H54 (cell line): ENCODE measurements at places on chromosomes 1 and 21.

GRCh38 chr21:27070861-27071670 is 104.2 kb upstream of the ADAMTS5 start:
- DNase-seq, result no peak

- DNase-seq, result no peak
Observed at GRCh38 chr21:41426676-41427404, 801 bp downstream of the MX1 start.

DNA sequence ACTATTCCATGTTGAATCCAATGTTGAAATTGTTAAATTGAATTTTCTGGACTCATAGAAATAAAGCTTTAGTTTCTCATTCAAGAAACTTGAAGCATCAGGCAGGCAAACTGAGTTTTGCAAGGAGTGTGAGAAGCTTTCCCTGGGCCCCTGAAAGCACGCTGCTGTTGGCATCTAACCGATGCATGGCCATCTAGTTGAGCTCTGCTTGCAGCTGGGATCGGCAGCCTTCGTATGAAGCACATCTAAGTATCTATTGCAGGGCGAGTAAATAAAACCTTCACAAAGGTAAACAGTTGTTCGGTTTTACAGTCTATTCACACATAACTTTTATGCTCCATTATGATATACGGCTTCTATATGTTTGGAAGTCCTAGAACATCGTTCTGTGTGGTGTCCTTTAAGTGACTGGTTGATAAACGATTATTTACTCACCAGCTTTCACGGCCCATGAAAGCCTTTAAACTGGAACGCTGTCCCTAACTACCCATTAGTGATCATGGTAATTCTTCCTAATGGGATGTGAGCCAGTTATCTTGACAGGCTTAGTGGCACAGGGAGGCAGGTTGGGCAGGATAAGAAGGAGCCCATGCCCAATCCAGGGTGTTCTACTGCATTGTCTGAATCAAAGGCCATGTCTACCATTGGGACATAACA is 71.7 kb downstream of the SEC16B start:
- DNase-seq, result no peak

DNA sequence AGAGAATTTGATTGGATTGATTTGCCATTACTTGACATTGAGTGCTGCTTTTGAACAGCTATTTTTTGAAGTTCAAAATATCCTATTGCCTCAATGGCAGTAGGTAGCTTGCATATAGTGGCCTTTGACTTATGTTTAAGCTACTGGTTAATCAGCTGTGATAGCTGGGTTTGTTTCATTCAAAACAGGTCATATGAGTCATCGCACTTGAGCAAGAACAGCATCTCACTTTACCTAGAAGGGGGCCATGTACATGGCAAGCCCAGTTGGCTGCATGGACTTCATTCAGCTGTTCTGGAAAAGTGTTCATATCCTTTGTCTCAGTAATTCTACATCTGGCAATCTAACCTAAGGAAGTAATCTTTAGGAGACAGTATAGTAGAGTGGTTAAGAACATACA is 29.0 kb upstream of the ARID1A start:
- no peak for DNase-seq

GRCh38 chr1:61138921-61139774 is 56.8 kb downstream of the NFIA start:
- peak; percentile 30 for DNase-seq

- DNase-seq, result no peak
Observed at GRCh38 chr1:43477716-43478115, 24.0 kb upstream of the HYI start.

DNA sequence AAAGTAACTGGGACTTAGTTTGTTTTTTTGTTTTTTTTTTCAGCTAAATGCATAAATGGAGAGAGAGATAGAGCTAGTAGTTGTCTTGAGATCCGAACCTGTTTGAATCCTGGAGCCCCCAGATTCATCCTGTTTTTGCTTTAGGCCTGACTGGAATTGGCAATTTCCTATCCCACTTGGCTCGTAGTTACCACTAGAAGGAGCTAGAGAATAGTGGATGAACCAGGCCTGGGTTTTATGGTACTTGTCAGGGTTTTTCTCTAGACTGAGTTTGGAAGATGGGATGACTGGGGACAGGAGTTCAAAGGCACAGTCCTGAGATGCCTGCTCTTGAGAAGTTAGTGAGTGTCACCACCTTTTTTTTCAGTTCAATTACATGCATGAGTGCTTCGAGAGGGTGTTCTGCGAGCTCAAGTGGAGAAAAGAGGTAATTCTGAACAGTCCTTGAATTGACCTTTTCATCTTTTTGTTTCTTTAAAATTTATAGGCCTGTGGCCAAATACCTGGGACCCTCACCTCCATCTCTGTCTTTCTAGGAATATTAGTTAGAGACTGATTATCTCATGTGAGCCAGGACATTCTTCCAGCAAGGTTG is 23.4 kb downstream of the CELF3 start:
- DNase-seq, result no peak

DNA sequence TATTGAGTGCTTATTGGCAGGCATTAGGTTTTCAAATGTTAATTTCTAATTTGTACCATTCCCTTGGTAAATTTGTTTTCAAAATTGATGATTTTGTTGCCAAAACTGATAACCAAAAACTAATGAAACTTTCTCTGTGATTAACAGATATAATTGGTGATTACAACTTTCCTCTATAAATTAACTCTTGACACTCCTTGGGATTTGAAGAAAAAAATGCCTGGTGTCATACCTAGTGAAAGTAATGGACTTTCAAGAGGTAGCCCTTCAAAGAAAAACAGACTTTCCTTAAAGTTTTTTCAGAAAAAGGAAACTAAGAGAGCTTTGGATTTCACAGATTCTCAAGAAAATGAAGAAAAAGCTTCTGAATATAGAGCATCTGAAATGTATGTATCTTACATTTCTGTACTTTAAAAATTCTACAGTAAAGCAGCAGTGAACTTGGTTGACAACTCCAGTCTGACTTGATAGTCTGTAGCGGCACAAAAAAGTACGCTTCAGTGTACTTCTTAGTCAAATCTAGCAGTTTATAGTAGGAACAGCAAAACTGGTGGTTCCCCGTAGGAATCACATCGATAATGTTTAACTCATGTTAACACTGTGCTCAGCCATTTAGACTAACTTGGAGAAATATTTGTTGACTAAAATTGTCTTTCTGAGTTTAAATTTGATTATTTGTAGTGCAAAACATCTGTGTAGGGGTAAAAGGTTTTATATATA is 3.0 kb downstream of the USP1 start:
- DNase-seq, result no peak

DNA sequence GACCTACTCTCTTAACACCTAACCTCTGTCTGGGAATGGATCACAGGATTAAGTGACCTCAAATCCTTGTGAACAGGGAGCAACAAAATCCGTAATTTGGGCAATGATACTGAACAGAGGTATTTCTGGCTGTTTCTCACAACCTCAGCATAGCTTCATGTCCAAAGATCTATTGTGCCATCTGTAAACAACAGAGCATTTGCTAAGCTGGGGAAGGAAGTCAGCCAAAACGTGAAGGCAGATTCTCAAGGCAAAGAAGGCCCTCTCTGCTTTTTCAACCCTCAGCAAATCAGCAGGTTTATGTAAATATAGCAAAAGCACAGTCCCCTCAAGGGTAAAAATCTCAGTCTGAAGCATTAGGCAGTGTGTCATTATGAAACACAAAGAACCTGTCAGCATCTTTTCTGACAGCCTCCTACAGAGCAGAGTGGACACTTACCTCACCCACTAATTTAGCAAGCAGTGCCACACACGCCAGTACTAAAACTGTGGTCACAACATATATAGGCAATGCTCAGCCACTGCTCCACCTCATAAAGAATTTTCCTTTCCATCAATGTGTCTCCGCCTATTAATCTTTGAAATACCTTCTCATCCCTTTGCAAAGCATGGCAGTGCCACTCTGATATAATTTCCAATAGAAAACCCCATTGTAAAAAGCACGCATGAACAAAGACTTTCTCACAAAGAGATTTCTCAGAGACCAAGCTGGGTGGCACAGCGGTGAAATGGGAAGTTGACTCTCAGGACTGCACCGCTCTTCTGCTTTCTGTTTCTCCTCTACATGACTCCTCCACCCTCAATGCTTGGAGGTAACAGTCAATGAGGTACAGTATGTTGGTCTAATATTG is 188.0 kb downstream of the RERE start:
- DNase-seq, result no peak

DNA sequence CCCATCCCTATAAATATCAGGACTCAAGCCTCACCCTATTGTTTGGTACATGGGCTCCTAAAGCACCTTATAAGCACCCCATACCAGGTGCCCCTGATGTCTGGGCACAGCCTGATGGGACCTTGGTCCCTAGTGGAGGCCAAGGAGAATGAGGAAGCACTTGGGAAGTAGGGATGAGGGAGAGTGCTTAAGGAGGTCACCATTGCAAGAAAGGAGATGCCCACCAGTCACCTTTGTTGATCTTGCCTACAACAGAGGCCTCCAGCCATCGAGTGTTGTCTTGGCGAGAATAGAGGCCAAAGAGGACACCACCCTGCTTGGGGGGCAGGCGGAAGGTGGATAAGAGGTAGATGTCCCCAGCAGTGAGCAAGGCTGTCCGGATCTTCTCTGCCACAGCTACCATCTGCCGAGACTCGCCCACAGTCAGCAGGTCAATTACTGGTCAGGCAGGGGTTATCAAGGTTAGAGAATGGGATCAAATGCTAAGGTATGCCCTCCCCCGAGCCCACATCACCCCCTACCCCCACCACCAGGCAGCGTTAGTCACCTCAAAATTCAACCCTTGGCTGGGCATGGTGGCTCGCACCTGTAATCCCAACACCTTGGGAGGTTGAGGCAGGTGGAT is 1.6 kb downstream of the THBS3 start:
- DNase-seq, result no peak

GRCh38 chr1:208413006-208413405 is 168.8 kb upstream of the PLXNA2 start:
- DNase-seq, result no peak

DNA sequence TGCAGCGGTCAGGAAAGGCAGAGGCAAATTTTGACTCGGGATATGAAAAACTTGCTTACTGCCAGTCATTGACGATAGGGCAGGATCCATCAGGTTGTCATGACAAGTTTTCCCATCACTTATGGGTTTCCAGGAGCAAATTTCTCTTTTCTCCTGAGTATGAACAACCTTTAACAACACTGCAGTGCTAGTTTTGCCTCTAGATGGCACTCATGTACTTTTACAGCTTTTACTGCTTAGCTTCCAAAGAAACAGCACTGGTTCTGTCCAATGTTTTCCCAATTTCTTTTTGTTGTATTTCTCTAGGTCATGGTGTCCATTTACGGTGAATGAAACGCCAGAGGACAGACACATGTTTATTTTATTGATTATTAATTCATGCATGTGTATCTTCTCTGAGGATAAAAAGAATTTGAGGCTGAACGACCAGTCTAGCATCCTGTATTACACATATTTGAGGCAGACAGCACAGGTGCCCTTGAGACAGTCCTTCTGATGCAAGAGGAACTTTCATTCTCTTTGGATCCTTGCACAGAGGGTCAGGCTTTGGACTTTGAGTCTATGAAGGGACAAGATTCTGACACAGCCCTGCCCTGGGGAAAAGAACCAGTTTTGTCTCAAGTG is 112.3 kb upstream of the TRABD2B start:
- no peak for DNase-seq

DNA sequence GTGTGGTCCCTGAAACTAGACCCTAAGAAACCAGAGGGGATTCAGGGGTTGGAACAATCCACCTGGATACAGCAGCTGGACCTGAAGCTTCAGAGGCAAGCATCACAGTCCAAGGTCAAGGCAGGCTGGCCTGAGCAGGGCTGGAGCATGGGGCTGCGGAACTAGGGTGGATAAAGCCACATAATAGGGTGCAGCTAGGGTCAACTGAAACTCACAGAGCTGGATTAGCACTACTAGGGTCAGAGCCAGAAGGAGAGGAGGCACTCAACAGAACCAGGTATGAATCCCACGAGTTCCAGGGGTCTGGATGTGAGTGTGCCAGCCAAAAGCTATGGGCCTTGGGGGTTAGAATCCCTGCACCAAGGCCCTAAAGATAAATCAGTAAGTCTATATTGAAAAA is 231.0 kb upstream of the KIAA0040 start:
- DNase-seq, result no peak

DNA sequence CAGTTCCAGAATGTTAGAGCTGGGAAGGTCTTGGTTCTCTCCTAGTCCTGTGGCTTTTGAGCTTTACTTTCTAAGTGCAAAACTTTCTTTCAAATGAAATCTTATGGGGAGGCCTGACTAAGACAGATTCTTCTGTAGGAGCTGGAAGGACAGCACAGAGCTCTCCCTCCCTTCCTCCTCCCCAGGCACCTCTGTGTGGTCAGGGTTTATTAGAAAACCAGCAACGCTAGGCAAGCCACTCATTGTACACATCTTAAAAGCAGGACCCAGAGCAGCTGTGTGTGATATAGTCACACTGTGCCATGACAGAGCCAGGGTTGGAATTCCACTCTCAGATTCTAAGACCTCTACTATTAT is 241.1 kb upstream of the RAB4A start:
- no peak for DNase-seq

- no peak for DNase-seq
Observed at GRCh38 chr1:184469396-184469795, 82.6 kb downstream of the C1orf21 start.

DNA sequence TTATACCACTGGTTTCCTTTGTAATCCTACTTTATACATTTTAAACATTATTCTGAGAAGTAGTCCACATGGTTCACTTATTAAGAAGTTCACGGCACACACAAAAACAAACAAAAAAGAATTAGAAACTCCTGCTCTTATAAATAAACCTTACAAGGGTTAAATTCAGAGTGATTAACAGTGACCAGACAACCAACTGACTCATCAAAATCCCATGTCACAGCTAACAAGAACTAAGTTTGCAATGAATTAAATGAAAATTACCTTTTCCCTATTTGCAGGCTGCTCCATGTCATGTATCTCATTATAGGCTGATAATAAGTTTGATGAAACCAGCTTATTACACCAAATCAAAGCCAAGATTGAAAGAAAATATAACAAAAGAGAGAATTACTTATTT is 77.5 kb downstream of the PUM1 start:
- DNase-seq, result no peak

- DNase-seq, result no peak
Observed at GRCh38 chr1:160221089-160221488, 15.9 kb downstream of the PEA15 start.

DNA sequence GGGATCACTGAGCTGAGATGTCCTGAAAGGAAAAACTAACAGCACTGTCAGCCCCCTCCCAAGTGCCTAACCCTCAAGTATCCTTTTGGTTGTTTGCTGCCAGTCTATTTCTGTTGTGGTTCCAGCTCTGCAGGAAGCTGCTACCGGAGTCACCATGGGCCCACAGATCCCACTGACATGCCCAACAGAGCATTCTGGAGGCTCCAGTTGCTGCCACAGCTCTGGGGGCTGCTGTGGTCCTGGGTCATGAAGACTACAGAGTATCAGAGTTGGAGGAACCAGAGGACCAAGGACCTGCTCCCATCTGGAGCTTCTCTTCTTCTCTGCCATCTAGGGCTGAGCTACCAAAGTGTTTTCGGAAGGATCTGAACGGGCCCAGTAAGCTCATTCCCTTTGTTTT is 910 bp downstream of the LCE3A start:
- no peak for DNase-seq

- DNase-seq, result no peak
Observed at GRCh38 chr1:234316486-234316885, 56.8 kb upstream of the COA6 start.

- DNase-seq, result no peak
Observed at GRCh38 chr1:200468264-200469001, 58.6 kb upstream of the ZNF281 start.
